ENCODE measurements at places on chromosomes 7 and 10. TPM values are rescaled to one million over a fixed set of nuclear protein-coding genes. Genes with fewer than 3 reads are reported as not detected.

The LIPF gene
- total RNA-seq, result not detected

The GALNT17 gene
- not detected for total RNA-seq

The HK1 gene
- 124 TPM for total RNA-seq

The MKI67 gene
- 23.7 TPM for total RNA-seq

The SYT15B gene
- not detected for total RNA-seq

The PAX4 gene
- not detected for total RNA-seq

The ANXA8L1 gene
- total RNA-seq, result 2.7 TPM

The TRRAP gene
- total RNA-seq, result 14.4 TPM

The KAZALD1 gene
- 9.8 TPM for total RNA-seq

The PRR15 gene
- total RNA-seq, result 11.0 TPM

The ATRNL1 gene
- under 0.01 TPM for total RNA-seq

The NPSR1 gene
- total RNA-seq, result not detected

The SLC35B4 gene
- 12.9 TPM for total RNA-seq

The BRAT1 gene
- 43.8 TPM for total RNA-seq

The FAM200A gene
- 4.0 TPM for total RNA-seq

The DLX5 gene
- not detected for total RNA-seq

The TRIM74 gene
- total RNA-seq, result not detected

The HABP2 gene
- not detected for total RNA-seq

The PRSS37 gene
- not detected for total RNA-seq

The APBB1IP gene
- not detected for total RNA-seq

The EVX1 gene
- not detected for total RNA-seq

The SPOCK2 gene
- total RNA-seq, result not detected

The ATE1 gene
- total RNA-seq, result 19.7 TPM

The AKR1D1 gene
- total RNA-seq, result not detected

The PRKG1 gene
- total RNA-seq, result 0.71 TPM

The SLC26A5 gene
- not detected for total RNA-seq

The ZNF248 gene
- 3.2 TPM for total RNA-seq

The PPP1R17 gene
- not detected for total RNA-seq

The GLI3 gene
- 3.9 TPM for total RNA-seq

The RARRES2 gene
- 0.86 TPM for total RNA-seq

The PRF1 gene
- total RNA-seq, result not detected

The ARHGEF35 gene
- total RNA-seq, result 2.5 TPM

The FRMD4A gene
- total RNA-seq, result 31.0 TPM

The VENTX gene
- total RNA-seq, result not detected

The PAPSS2 gene
- total RNA-seq, result 122 TPM

The SLC26A4 gene
- 0.18 TPM for total RNA-seq
